ENCODE measurements at places on chromosomes 12 and 14.

DNA sequence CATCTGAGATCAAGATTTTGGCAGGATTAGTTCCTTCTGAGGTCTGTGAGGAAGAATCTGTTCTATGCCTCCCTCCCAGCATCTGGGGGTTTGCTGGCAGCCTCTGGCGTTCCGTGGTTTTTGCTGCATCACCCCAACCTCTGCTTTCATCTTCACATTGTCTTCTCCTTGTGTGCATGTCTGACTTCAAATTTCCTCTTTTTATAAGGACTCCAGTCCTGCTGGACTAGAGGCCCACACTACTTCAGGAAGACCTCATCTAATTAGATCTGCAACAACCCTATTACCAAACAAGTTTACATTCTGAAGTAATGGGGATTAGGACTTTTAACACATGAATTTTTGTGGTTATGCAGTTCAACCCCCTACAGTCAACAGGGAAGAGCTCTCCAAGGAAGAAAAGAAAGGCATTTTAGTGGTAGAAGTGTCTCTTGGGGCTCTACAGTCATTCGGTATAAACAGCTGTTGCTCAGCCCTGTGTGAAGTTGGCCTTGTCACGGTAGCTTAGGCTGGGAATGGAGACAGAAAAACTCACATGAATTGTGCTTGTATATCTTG lies 89.7 kb downstream of the CAND1 start:
- no peak for DNase-seq

DNA sequence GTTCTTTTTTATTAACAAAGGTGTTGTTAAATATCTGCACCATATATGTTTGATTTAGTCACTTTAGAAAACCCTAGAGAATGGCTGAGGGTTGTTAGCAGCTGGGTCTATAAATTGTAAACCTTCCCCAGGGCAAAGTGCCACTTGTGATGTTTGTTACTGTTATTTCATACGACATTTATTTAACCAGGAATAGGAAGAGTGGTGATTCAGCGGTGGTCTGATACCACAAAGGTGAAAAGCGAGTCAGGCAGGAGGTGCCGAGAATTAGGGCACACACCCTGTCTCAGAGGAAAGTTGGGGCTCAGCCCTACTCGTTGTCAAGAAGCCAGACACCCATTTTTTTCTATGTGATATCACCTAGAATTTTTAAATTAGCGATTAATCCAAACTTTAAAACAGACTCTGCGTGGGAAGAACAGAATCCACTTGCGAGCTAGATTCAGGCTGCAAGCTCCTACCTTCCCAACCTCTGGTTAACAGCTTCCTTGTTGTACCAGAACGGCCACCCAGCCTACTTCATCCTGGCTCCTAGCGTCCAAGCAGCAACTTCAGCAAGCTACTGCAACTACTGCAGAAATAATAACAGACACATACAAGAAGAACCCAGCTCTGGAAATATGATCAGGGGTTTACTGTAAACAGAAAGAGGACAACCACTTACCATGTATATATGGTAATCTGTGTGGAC lies 126.7 kb downstream of the TMEM132D start:
- no peak for DNase-seq

DNA sequence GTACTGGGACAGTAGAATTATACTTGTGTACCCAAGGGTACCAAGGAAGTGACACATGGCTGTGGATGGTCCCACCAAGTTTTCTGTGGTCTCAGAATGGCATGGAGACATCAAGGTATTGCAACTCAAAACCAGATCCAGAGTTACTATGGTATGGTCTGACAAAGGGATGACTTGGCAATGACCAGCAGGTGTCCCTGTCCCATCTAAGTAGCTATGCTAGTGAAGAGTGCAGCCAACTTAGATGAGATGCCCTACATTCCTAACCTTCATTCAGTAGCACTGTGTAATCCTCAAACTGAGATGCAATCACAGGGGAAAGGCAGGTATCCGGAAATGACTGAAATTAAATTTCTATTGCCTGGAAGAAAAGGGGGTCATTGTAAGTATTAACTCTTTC lies 188.7 kb upstream of the TMEM260 start:
- DNase-seq: no peak

DNA sequence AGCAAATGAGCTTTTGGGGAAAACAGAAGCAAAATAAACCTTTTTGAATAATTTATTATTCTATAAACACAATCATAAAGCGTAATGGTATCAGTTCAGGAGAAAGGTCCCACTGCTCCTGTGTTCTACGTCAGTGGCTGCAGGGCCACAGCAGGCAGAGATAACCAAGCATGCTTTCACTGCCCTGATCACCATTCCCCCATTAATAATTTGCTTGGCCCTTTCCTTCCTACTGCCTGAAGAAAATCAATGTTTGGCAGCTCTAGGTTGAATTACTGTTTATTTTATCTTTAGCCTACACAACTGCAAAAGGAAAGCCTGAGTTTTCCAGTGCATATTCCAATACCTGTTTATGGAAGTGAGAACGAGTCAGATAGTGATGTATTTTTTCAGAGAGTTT lies 369.9 kb downstream of the DIO2 start:
- no peak for DNase-seq

DNA sequence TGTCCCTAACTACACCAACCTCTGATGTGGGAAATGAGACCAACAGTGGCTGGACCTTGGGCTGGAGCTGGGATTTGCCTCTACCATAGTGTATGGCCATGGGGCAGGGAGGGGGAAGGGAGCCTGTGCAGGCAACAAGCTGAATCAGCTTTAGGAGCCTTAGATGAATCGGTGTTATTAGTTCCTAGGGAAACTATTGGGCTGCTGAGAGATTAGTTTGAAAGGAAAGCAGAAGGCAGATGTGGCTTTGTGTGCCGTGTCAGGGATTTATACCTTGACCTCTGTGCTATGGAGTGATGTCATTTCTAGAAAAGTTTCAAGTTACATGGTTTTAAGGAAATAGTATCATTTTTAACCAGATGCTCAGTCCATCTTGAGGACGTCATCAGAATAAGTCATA lies 19.5 kb upstream of the GAS2L3 start:
- no peak for DNase-seq

GRCh38 chr12:94769047-94769420 lies 118.7 kb upstream of the TMCC3 start:
- peak; percentile 58 for DNase-seq

GRCh38 chr12:13273850-13274249 lies 77.3 kb downstream of the EMP1 start:
- DNase-seq: no peak

- DNase-seq: no peak
Measured at GRCh38 chr14:63453443-63453936, 89.7 kb downstream of the PPP2R5E start.

DNA sequence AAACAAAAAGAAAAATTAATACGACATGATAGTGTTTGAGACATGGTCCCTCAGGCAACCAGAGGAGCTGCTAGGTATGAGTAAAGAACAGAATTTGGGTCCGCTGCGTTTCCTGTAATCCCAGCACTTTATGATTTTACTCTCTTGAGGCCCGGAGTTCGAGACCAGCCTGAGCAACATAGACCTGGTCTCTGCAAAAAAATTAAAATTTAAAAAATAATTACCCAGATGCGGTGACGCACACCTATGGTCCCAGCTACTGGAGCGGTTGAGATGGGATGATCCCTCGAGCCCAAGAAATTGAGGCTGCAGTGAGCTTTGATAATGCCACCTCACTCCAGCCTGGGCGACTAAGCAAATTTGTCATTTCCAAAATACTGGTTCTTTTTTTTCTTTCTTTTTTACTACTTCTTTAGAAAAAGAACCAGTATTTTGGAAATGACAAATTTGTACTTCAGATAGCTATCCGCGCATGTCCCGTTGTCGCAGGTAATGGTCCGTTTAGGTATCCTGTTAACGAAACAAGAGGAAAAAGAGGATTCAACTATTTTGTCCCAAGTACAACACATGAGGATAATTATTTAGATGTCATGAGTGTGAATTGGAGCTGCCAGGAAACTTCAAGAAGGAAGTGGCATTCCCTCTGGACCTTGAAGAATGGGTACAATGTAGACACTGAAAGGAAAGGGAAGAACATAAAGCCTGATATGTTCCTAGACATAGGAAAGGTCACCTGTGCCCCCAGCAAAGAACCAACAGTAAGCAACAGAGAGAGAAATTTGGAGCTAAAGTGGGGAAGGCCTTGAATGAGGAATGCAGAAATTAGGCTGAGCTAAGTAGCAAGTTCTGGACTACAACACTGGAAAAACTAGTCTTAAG lies 1.2 kb upstream of the HECTD1 start:
- DNase-seq: no peak
